GM06990 (cell line): ENCODE measurements at places on chromosomes 16 and 17.

DNA sequence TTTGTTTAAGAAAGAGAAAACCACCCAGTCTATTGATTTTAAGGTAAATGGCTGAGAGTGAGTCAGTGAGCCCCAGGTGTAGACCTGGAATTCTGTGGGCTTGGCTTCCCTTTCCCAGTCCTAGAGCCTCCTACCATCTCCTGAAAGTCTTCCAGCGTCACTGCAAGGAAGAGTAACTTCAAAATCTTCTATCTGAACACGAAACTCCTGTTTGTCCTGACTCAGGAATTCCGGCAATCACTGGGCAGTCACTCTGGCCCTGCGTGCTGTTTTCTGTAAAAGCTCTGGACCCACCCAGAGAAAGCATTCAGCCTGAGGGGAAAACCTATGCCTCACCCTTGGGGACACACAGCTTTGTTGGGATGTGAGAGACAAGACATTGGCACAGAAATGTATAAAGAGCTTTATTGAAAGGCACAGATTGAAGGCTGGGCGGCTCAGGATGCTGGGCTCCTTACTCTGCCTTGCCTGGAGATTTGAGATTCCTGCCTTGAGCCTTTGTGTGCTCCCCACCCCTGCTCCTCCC, 15.9 kb downstream of the MINK1 start:
- no peak for DNase-seq

DNA sequence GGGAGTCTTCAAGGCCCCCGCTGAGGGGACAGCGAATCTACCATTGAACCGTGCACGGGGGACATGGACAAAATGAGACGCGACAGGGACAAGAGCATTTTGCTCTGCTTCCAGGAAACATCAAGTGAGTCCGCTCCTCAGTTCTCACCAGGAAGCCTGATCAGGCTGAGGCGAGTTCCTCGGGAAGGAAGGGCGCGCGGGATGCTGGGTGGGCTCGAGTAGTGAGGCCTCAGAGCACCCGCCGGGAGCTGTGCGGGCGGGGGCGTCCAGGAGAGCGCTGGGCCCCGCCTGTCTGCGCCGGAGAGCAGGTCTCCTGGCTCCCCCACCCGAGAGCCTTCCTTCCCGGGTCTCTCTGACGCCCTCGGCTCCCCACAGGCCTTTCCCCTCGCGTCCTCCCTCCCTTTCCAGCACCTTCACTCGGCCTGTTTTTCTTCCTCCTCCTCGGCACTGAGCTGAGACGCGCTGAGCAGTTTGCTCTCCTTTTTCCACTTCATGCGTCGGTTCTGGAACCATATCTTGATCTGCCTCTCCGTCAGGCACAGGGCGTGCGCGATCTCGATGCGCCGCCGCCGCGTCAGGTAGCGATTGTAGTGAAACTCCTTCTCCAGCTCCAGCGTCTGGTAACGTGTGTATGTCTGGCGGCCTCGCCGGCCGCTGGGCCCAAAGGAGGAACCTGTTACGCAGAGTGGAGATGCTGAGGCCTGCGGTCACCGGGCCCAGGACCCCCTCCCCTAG, 2.6 kb upstream of the HOXB5 start:
- no peak for DNase-seq

DNA sequence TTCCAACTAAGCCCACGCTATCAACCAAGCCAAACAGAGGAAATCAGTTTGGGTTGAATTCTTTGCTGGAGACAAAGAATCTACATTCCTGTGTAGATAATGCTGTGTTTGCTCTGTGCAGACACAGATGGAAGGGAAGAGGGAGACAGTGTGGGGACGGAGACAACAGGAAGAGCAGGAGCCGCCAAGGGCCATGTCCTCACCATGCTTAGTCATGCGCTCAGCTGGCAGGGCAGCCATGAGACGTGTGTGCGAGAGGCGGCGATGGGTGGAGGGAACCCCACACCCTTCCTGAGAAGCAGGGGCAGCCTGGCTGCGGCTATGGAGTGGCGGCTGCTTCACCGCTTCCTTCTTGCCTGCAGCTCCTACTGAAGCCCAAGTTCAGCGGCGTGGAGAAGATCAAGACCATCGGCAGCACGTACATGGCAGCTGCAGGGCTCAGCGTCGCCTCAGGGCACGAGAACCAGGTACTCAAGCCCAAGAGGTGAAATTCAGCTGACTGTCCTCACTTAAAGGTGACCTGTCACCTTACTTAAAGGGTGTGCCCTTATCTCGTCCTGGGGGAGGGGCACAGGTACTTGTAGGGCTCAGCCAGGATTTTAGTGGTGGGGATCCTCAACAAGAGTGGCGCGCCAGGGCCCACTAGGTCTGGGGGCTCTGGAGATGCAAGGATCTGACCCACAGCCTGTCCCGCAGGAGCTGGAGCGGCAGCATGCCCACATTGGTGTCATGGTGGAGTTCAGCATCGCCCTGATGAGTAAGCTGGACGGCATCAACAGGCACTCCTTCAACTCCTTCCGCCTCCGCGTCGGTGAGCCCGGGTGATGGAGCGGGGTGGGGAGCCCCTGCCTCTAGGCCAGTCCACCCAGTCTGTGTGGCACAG, 47.5 kb downstream of the ADCY7 start:
- DNase-seq, result no peak

DNA sequence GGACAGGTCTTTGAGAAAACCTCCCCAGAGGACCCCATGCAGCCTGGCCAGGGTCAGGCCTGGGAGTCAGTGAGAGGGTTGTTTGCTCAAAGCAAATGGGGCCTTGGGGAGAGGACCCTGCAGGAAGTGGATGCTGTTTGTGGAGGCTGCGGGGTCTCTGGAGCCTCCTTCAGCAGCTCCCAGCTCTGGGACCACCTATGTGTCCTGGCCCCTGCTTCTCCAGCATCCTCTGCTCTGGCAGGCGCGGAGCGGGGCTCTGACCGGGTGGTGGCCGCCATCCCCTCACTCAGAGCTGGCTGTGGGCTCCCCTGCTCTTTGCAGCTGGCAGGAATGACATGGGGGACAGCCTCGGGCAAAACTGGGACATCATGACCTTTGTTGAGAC, 29.8 kb upstream of the CIBAR2 start:
- DNase-seq, result no peak

DNA sequence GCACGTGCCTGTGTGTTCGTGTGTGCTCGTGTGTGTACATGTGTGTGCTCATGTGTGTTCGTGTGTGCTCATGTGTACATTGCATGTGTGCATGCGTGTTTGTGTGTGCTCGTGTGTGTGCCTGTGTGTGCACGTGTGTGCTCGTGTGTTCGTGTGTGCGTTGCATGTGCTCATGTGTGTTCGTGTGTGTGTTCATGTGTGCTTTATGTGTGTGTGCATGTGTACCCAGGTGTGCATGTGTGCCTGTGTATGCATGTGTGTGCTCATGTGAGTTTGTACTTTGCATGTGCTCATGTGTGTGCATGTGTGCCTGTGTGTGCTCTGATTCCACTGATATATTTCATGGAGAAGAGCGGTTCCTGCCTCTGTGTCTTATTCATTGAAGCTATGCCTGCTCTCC, 265.5 kb downstream of the FOXL1 start:
- DNase-seq, result no peak
